ENCODE measurements at places on chromosomes 2 and 18.

DNA sequence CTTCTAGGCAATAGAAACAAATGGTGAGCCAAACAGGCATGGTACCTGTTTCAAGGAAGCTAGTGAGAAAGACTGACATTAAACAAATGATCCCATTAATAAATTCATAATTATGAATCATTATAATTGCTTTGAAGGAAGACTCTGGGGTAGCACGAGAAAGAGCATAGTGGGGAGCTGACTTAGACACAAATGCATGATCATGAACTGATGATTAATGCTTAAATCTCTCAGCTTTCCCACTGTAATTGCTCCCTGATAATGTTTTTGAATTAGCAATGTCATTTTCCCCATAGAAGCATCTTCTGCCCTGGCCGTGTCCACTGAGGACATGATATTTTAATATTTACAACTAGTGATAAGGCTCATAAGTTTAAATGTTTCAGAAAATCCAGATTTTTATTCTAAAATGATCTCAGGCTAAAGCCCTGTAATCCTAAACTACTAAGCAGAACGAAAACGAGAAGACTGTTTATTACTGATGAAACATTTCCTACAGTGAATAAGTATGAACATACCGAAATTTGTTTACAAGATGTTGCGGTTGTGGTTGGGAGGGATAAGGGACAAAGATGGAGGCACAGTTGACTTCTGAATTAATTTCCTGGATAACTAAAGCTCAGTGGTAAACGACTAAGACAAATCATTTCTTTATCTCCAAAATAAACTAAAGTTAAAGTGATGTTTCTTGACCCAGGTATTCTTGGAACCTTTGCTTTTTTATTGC, 47.3 kb upstream of the TACR1 start:
- no peak for DNase-seq

GRCh38 chr2:238129166-238130010, 9.1 kb upstream of the KLHL30 start:
- DNase-seq: no peak

GRCh38 chr2:201414099-201415023, 36.9 kb downstream of the TRAK2 start:
- DNase-seq: no peak

GRCh38 chr2:86747711-86748639, 27.9 kb downstream of the RMND5A start:
- DNase-seq: peak; percentile 72

- no peak for DNase-seq
Measured at GRCh38 chr2:29987146-29987545, 65.8 kb upstream of the ALK start.

DNA sequence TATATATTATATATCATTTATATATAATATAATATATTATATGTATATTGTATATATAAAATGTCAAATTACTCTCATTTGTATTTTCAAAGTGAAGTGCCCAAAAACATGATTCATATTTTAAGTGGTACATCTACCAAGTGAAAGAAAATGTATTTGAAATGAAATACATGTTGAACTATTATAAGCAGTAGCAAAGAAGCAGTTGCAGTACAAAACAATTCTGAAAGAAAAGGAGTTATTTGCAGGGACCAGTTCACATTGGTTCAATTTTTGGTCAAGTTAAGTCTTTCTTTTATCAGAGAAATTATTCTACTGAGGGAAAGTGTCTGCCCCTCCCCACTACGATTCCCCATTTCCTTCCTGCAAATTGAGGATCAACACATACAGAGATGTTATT, 51.9 kb downstream of the APLF start:
- DNase-seq: no peak
